ENCODE measurements at places on chromosomes 13 and 19. TPM values are rescaled to one million over a fixed set of nuclear protein-coding genes. Genes with fewer than 3 reads are reported as not detected.

DNA sequence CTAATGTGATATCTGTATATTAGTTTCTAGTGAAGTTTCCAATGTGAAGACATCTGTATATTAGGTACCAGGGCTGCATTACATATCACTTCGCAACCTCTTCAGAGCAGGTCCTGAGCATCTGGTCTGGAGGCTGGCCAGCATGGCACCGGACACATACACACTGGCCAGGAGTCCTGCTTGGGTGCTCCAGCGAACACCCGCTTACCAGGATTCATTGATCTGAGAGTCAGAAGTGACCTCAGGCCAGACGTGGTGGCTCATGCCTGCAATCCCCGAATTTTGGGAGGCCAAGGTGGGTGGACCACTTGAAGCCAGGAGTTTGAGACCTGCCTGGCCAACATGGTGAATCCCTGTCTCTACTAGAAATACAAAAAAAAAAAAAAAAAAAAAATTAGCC lies 93.0 kb upstream of the IRS2 start:
- DNase-seq, result no peak

DNA sequence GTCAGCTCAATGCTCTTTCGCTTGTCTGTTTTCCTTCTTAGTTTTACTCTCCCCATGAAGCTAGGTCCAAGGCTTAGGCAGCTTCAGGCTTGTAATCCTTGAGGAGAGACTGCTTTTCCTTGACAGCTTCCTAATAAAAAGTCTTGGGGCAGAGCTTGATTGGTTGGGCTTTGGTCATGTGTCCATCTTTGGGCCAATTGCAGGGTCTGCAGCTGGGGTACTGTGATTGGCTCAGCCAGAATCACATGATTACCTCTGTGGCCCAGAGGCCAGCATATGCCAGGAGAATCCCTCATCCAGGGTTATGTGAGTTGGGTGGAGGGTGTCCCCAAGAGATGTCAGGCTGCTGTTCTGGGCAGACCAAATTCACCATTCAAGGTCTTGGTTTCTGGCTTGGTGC lies 8.1 kb downstream of the KLK1 start:
- no peak for DNase-seq

COL4A1 gene
- total RNA-seq, result 1,045 TPM

DNA sequence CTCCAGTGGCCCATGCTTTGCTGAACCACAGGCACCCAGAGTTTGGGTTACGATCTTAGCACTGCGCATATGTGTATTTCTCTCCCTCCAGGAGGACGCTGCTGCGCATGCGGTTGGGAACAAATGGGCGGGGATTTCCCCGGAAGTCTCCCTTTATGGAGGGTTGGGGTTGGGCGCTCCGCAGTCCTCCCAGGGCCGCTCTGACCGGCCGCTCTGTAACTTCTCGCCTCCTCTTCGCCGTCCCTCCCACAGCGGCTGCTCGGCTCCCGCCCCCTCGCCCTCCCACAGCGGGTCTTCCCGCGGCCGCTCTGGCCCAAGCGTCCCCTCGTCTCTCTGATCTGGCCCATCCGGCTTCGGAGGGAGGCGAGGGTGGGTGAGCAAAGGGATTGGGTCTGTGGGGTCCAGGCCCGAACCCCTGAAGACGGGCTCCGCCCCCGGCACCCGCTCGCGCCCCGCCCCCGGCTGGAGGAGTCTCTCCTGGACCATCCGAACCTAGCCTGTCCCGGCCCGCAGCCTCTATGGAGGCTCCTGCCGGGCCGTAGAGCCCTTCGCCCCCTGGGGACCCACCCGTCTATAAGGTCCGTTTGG lies at the start of gene MEGF8:
MEGF8 (plus strand) TSS at position 328 of the 588 bp plus-strand sequence. CDS start 609 bp downstream, outside the sequence.
- DNase-seq, result peak; percentile 95

GRCh38 chr19:29618871-29619270 lies 12.8 kb downstream of the POP4 start:
- DNase-seq, result no peak

GRCh38 chr13:100235311-100235901 lies 146.5 kb downstream of the PCCA start:
- DNase-seq, result peak; percentile 10

DNA sequence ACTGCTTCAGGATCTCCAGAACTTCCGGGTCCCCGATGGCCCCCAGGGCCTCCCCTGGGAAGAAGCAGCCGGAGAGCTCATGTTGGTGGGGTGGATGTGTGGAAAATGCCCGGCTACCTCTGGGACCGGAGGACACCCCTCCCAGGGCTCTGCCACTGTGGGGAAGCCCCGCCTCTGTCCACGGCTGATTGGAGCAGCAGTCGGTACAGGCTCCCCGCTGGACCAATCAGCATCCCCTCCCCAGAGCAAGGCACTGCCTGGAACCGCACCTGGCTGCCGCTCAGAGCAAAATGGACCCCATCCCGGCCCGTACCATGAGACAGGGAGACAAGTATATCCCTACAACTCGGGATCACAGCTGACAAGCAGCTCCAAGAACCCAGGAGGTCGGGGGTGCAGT lies 6.4 kb downstream of the DOHH start:
- no peak for DNase-seq

GRCh38 chr13:72853000-72853399 lies 71.1 kb downstream of the PIBF1 start:
- DNase-seq, result no peak

DNA sequence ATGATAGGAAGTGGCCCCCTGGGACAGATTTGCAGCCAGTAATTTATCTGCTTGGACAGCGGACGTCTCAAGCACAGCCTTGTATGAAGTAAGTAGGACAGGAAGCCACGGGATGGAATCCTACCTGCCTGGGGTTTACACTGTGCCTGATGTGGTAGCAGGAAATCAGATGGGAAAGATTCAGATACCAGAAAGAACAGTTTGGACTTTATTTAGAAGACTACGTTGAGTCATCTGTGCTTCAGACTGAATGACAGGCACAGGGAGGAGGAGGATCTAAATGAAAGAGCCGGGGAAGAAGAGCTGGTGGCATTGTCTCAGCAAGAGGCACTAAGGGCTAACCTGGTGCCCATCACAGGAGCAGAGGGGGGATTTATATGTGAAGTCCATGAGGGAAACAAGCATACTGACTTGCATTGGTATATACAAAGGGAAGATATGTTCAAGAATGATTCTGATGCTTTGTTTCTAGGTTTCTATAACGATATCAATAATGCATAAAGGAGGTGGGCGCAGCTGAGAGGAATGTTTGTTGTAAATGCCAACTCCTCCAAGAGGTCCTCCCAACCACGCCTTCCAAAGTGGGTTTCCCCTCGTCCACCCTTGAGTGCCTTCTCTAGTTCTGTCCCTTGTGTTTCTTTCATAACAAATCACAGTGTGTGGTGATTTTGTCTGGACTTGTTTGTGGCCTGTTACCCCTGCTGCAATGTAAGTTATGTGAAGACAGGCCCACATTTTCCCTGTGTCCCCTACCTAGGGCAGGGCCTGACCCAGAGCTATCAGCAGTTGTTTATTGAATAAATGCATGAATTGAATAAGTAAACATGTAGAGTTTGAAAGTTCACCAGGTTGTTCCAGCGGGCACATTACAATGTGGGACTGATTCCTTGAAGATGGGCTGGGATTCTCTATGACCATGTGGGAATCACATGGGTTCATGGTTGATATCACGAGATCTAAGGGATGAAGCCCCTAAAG lies 328.4 kb downstream of the SLC7A1 start:
- DNase-seq, result no peak

SLC7A9 gene
- not detected for total RNA-seq

KLK14 gene
- total RNA-seq, result not detected

DNA sequence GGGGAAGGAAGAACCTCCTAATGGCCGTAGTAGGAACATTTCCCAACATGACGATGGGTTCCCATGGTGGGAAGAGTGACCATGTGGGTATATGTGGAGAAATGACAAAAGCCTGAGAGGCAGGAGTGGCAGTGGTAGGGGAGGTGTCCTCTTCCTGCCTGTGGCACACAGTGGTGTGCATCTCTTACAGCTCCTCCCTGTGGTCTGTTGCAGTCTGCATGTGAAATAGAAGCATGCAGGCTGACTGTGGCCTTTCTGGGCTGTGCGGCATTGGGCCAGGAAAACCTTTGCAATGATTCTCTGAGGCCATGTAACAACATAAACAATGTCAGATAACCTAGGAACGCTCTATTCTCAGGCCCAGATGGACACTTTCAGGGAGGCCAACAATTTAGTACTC lies 84.0 kb downstream of the LACC1 start:
- no peak for DNase-seq

DNA sequence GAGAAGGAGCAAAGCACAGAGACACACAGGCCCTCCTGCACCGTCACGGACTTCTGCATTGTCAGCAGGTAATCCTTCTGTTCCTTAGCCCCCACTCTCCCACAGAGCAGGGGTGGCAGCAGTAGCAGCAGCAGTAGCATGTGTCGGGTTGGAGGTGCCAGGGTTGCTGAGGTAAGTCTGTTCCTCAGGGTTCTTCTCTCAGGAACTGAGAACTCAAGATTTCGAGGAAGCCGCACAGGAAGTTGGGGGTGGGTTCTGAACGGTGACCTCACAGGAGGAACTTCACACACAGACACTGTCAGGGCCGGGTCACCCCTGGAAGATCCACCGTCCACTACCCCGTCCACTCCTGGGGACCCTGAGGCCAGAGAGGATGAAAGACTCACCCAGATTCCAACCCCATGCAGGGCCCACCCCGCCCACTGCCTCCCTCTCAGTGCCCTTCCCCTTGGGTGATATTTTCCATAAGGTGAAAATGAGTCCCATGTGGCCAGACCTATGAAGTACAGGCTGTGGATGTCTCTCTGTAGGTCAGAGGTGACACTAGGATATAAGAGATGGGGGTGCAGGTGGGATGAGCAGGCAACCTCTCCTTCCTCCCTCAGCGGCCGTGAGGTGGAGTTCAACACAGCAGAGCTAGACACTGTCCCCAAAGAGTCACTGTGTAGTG lies at the start of gene SIGLEC12:
SIGLEC12 (minus strand) TSS at position 207 of the 670 bp plus-strand sequence; CDS start at position 140, 67 bp downstream.
- DNase-seq, result no peak

DNA sequence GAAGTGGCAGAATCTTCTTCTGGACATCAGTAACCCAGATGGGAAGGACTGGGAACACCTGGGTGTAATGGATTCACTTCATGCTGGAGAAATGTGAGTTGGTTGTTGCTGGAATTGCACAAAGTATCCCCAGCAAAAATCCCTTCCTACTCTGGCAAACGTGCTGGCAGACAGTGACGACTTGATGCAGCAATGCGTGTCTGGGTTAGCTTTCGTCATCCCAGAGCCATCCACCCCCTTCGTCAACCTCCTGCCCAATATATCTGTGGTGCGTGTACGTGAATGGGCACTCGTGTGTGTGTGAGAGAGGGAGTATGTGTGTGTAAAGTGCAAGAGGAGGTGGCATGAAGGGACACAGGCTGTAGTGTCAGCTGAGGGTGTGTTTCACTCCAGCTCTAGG lies 70.9 kb downstream of the TM9SF2 start:
- peak; percentile 61 for DNase-seq

HS6ST3 gene
- 0.27 TPM for total RNA-seq

DNA sequence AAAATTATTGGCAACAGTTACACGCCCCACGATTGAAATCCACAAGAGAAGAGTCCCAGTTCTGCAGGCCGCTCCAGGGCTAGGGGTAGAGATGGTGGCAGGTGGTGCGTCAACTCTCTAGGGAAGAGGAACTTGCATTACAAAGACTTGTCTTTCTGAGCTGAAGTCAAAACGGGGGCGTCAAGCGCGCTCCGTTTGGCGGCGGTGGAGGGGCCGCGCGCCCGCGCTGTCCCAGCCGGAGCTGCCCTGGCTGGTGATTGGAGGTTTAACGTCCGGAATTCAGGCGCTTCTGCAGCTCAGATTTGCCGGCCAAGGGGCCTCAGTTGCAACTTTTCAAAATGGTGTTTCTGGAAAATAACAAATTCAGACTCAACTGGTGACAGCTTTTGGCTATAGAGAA lies 38.9 kb downstream of the SOX1 start:
- no peak for DNase-seq

GRCh38 chr13:41356786-41357185 lies 45.7 kb downstream of the NAA16 start:
- DNase-seq, result no peak

DNA sequence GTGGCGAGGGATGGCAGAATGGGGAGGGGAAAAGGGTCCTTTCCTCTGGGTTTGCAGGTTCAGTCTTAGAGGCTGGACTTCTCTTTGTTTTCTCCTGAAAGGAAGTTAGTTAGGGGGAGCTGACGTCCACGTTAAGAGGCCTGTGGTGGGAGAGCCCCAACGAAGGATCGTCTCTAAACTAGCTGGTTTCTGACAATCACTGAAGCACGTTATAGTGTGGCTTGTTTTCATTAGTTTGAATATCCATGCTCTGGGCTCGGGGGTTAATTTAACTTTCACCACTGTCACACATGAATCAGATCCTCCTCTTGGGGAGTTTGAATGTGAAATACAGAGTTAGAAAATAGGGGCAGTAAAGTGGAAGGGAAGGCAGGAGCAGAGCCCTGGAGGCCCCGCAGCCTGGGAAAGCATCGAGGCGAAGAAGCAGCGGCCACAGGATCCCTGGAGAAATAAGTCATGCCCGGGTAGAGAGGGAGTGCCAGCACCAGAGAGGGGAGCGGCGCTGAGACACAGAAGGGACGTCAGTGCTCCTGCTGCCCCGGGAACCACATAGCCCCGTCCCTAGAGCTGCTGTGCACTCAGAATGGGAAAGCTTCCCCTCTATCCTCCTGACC lies 31.1 kb upstream of the AMER2 start:
- no peak for DNase-seq

- DNase-seq, result no peak
Measured at GRCh38 chr19:3977242-3978143, 6.6 kb upstream of the DAPK3 start.

PBX4 gene
- 1.7 TPM for total RNA-seq

CRB3 gene
- total RNA-seq, result 84.5 TPM

- no peak for DNase-seq
Measured at GRCh38 chr19:17385878-17386611, 8.0 kb downstream of the CCDC194 start.

GRCh38 chr13:88153353-88153752 lies 482.2 kb downstream of the SLITRK5 start:
- no peak for DNase-seq

DNA sequence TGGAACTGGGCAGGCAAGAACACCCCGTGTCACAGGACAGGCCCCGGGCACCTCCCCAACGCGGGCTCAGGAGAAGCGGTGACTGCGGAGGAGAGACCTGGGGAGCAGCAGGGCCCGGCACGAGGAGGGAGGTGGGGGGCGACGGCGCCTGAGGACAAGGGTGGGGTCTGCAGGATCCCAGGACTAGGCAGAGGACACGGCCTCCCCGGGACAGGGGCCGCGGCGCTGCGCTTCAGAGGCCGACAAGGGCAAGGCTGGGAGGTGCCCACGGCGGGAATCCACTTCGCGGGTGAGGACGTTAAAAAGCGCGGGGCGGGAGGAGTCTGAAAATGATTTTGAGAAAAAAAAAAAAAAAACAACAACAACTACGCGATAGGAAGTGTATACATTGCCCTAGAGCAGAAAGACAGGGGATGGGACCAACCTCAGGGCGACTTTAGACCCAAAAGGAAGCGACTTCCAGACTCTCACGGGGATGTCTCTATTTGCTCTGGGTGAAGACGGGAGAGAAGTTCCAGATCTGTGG lies 44.9 kb downstream of the ZNF611 start:
- no peak for DNase-seq

PLVAP gene
- total RNA-seq, result 1.5 TPM

CGB1 gene
- 15.3 TPM for total RNA-seq

GRCh38 chr13:83845106-83845505 lies 37.2 kb downstream of the SLITRK1 start:
- DNase-seq, result no peak

Data from kidney epithelial cell (primary cell).